NCI-H774 (cell line): ENCODE measurements at places on chromosomes 12 and 14.

DNA sequence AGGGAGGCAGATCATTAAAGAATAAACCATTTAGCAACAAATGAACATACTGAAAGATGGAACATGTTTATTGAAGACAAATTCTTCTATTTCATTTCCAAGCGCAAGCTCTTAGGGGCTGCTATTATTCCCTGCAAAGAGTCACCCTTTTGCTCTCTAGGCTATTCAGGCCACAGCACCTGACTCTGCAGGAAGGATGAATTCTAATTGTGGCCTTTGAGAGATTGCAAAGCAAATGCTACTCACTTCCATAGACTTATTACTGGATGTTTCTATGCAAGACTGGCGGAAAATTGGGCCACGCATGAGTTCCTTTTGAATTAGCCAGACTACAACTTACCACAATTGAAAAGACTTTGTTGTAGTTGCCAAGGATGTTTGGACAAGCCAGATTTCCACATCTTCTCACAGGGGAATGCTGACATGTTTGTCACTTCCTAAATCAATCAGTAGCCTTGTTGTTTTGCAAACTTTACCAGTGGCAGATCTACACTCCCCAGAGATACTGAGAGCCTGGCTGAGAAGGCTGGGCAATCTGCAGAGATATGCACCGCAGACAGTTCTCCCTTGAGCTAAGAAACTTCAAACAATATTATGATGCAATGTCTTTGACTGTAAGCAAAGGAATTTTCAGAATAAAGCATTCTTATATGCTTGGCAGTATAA is 334.3 kb upstream of the SYT1 start:
- DNase-seq, result no peak

DNA sequence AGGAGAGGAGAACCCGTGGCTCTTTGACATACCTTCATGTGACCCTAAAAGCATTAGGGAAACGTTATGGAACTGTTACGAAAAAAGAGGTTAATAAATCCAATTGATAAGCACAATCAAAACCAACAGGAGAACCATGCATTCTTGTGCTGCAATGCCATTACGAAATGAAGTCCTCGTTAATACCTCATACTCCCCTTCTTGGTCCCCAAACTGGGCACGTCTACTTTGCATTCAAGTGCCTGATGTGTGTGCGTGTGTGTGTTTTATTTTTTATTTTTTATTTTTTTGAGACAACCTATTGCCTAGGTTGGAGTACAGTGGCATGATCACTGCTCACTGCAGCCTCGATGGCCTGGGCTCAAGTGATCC is 150.0 kb downstream of the ETV6 start:
- no peak for DNase-seq

DNA sequence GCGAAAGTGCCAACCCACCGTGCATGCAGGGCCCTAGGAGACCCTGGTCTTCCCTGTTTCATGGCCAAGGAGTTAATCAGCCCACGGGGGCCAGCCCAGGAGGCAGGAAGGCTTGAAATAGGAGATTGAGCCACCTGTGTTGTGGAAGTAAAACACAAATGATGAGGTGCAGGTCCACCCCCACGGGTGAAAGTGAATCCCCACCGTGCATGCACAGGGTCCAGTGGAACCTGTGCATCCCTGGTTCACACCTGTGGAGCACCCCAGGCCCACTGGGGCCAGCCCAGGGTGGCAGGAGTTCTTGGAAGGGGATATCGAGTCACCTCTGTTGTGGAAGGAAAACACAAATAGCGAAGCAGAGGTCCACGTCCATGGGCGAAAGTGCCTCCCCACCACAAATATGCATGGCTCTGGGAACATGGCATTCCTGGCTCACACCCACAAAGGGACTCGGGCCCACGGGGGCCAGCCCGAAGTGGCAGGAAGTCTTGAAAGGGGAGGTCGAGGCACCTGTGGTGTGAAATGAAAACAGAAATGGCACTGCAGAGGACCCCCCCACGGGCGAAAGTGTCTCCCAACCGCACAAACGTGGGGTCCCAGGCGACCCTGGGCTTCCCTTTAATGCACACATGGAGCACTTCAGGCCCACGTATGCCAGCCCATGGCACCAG is 381.5 kb downstream of the ALG10 start:
- DNase-seq, result no peak

DNA sequence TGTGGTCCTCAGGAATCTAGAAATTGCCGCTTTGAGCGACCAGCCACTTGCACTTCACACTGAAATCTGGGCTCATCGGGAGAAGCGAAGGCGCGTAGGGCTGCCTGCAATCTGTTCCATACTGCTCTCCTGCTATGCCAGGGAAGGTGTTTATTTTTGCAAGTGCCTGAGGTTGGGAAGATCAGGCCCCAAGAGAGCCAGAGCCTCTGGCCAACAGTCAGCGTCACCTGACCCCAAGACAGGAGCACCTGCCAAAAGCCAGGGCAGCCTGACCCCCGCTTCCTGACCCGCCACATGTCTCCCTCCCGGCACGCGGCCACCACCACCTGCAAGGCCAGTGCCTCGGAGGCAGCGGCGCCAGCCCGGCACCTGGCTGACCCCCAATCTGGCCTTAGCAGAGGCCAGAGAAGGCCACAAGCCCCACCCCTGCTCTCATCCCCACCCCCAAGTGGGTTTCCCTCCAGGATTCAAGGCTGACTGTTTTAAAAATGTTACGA is 94.4 kb downstream of the CHGA start:
- DNase-seq, result no peak

DNA sequence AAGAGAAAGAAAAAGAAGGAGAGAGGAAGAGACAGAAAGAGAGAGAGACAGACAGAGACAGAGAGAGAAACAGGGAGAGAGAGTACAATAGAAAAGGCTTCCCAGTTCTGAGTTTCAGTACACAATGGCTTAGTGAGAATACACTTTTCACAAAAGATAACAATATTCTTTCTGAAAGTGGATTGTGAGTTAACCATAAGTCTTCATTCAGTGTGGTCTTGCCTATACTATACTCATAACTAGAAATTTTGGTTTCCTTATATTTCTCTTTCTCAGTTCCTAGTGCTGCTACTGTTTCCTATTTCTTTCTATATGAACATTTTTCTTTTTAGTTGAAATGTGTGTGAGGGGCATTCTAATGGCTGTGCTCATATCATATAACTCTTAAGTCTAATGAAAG is 9.3 kb downstream of the CD163L1 start:
- no peak for DNase-seq

DNA sequence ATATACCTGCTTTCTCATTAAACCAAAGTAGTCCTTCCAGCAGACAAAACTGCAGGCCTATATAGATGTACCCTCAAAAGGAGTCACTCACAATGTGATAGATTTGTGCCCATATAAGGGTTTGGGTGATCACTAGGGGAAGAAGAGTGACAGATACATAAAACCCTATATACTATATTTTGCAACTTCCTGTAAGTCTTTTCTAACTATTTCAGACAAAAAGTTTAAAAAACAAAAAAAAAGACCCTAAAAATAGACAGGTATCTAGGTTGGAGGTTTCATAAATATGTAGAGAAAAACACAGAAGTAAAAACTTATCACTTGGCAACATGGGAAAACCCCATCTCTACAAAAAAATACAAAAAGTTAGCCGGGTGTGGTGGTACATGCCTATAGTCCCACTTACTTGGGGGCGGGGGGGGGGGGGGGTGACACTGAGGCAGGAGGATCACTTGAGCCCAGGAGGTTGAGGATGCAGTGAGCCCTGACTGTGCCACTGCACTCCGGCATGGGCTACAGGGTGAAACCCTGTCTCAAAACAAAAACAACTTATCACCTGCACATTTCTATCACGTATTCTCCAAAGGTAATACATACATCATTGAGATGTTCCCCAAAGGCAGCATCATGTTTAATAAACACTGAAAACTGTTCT is 2.9 kb downstream of the VCPKMT start:
- DNase-seq, result no peak

DNA sequence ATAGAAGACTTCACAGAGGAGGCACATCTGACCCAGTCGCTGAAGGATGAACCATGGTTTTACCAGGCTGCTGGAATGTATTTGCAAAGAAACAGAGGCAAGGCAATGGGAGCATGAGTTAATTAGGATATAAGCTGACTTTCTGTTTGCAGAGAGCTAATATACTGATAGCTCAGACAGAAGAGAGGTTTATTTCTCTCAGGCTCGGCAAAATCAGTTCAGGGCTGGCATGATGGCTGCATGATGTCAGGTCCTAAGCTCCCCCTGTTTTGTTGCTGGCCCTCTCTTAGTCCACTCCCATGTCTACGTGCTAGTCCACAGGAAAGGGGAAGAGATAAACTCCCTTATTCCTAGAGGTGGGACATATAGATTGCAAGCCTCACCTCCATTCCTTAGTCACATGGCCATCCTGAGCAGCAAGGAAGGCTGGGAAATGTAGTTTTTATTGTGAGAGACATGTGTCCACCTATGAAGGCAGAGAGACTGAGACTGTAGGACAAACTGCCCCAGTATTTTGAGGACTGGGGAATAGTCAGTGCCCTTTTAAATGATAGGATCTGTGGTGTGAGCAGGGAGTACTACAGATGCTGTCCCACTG is 224.5 kb downstream of the VRK1 start:
- no peak for DNase-seq

GRCh38 chr12:131825146-131825892 is 2.9 kb upstream of the MMP17 start:
- no peak for DNase-seq

DNA sequence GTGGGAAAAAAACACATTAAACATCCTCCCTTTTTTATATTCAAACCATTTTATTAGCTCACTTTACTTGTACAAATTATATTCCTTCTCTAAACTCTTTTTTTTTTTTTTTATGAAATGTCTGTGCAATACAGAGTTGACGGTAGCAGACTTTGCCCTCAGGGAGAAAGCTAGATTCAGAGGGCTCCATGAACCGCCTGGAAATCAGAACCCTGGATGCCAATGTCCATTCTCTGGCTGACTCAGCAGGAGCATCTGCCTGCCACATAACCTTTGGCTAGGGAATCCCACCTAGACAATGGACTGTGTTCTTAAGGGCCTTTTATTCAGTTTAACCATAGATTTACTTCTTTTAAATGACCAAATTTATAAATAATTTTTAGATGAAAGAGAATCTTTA is 467.0 kb downstream of the MDGA2 start:
- DNase-seq, result no peak

GRCh38 chr12:65565601-65566560 is 258.4 kb upstream of the HMGA2 start:
- DNase-seq, result no peak

- no peak for DNase-seq
Measured at GRCh38 chr12:119147847-119148448, 30.8 kb upstream of the HSPB8 start.

GRCh38 chr12:96054244-96054610 is 18.8 kb upstream of the LTA4H start:
- DNase-seq, result no peak

DNA sequence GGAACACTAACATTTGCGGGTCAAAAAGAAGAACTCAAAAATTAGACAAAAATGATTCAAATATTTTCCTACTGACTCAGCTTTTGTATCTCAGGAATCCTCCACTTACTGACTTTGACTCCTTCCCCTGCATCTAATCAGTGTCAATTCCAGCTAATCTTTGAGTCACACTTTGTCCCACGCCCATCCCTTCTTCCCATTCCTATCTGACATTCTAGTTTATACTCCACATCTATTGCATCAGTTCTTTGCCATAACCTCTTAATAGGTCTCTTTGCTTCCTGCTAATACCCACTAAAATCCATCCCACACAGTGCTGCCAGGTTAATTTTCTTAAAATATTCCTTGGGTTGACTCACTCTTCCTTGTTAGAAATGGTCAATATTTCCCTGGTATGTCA is 19.1 kb downstream of the BBS10 start:
- no peak for DNase-seq

GRCh38 chr12:116934908-116935705 is 24.4 kb downstream of the FBXW8 start:
- no peak for DNase-seq

DNA sequence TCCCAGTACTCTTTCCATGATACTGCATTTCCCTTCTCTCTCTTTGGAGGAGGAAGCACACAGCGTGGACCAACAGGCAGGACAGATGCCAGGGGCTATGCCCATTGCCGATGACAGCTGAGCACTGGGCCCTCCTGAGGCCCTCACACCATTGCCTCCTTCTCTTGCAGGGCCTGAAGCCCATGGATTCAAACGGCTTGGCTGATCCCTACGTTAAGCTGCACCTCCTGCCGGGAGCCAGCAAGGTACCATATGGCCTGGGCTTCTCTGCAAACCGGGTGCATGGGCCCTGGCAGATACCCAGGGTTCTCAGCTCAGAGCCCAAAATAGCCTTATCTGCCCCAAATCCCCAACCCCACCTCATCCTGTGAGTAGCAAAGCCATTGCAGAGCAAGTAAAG is 25.2 kb upstream of the OAS1 start:
- no peak for DNase-seq

- DNase-seq, result no peak
Measured at GRCh38 chr12:96878704-96879103, 28.4 kb upstream of the NEDD1 start.

- DNase-seq, result no peak
Measured at GRCh38 chr12:17197971-17198370, 592.0 kb upstream of the LMO3 start.

- DNase-seq, result no peak
Measured at GRCh38 chr14:102027951-102028350, 58.9 kb downstream of the HSP90AA1 start.

DNA sequence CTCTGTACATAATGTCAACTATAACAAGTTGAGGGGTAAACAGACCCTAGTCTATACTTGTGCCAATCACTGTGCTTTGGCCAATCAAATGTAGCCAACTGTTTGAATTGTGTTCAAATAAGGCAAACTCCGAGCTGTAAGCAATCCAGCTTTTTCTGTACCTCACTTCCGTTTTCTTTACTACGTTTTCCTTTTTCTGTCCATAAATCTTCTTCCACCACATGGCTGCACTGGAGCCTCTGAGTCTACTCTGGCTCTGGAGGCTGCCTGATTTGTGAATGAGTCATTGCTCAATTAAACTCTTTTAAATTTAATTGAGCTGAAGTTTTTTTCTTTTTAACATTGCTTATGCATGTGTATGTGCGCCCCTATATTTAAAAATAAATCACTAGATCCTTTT is 29.7 kb downstream of the CLEC1A start:
- DNase-seq, result no peak

- no peak for DNase-seq
Measured at GRCh38 chr14:34439090-34439489, 22.9 kb downstream of the SPTSSA start.
